ENCODE measurements at places on chromosomes 5 and 9. TPM values are rescaled to one million over a fixed set of nuclear protein-coding genes. Genes with fewer than 3 reads are reported as not detected.

ZNF883 gene
- total RNA-seq, result 1.1 TPM

CDKN2A gene
- total RNA-seq, result not detected

SLC36A3 gene
- not detected for total RNA-seq

F12 gene
- total RNA-seq, result 21.1 TPM

UBAC1 gene
- 34.5 TPM for total RNA-seq

TMEFF1 gene
- total RNA-seq, result 0.59 TPM

KCNV2 gene
- not detected for total RNA-seq

ARID3C gene
- total RNA-seq, result 0.20 TPM

PCSK5 gene
- total RNA-seq, result 2.2 TPM

CYLC2 gene
- not detected for total RNA-seq

PIP5KL1 gene
- total RNA-seq, result 1.6 TPM

IER5L gene
- total RNA-seq, result 37.6 TPM

MED22 gene
- 29.6 TPM for total RNA-seq

SLC45A2 gene
- total RNA-seq, result not detected

TRIM7 gene
- total RNA-seq, result 41.9 TPM

CPLANE1 gene
- 4.0 TPM for total RNA-seq

HSD17B3 gene
- total RNA-seq, result not detected

SMIM33 gene
- not detected for total RNA-seq
